ENCODE measurements at places on chromosomes 11 and 22.

DNA sequence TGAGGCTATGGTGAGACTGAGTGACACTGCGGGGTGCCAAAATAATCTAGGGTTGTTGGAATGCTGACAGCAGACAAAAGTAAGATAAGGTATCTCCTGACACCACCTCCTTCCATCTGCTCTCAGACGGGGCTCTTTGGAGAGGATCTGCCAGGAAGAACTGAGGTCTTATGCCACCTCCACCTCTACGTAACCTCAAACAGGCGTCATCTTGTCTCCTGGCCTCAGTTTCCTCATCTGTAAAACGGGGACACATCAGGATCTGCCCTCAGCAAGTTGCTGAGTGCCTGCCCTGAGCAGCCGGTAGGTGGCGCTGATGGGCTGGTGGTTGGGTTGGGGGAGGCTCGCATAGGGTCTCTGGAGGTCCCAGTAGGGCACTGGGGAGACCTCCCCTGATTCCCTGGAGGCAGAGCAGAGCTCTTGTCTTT is 1.7 kb upstream of the MYEOV start:
- DNase-seq = no peak

- DNase-seq = no peak
Observed at GRCh38 chr11:77617892-77618291, 19.7 kb downstream of the CLNS1A start.

DNA sequence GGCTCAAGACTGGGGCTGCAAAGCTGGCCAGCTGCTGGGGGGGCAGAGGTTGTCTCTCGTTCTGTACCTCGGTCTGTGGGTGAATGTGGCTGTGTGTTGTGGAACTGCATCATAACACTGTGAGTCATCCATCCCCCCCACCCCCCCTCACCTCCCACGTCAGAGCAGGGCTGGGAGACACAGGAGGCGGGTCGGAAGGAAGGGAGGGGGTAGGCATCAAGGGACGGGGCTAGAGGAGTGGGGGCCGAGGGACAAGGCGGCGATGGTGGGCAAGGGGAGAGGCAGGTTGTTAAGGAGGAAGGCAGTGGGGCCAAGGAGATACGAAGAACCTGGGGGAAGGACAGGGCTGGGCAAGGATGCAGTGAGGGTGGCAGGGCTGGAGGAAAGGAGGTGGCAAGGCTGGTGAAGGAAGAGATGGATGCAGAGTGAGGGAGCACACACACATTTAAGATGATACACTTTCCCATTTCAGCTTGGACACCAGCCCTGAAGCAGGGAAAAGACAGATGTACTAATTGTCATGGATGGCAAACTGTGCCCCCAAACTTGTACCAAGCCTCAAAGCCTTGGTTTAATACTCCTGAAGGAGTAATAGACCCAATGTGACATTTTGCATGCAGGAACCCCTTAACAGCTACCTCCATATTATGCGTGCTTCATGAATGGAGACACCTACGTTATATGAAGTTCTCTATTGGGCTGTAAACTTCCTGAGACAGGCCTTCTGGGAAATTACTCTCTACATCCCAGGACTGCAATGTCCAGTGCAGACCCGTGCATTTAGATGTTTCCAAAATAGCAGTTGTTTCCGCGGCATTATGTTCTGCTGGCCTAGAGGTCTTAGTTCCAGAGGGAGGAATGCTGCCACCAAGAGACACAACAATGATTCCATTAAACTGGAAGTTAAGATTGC is at the start of gene YPEL4:
Gene YPEL4 (minus strand): TSS at position 87 of the 913 bp plus-strand sequence. CDS start 2,805 bp downstream, outside the sequence.
- no peak for DNase-seq

GRCh38 chr11:64519541-64519940 is 71.5 kb upstream of the SLC22A12 start:
- no peak for DNase-seq

DNA sequence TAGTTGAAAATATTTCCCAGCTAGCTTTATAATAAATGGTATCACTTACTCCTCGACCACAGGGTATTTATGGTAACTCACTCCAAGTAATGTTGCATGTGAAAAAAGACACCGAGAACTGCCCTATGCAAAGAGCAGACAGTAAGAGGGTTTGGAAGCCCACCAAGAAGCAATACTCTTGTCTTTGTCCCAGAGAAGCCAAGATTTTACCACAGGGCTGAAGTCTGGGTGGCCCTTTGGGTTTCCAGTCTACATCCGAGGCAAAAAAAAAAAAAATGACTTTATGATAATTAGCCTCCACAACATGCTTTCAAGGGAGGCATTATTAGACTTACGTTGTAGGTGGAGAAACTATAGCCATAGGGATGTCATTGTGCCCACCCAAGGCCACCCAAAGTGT is 83.6 kb downstream of the CCDC34 start:
- DNase-seq = no peak

DNA sequence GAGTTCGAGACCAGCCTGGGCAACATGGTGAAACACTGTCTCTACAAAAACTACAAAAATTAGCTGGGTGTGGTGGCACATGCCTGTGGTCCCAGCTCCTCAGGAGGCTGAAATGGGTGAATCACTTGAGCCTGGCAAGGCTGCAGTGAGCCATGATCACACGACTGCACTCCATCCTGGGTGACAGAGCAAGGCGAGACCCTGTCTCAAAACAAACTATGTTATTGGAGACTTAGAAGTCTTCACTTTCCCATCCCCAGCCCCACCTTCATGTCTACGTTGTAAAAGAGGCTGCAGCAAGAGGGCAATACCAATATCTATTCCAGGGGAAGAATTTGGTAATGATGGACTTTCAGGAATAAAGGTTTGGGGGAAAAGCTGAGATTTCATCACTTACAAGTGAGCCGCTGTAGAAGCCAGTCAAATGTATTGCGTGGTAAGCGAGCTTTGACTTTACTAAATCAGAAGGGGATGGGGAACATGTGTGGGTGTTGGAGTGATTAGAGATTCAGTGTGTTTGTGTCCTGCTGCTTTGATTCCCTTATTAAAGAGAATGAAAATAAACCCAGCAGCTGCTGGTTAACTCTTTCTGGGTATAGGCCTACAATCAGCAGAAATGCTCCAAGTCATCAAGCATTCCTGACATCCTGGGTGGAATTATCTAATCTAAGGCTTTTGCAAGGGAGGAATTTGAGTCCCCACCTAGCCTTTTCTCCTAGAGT is 53.7 kb downstream of the UBASH3B start:
- no peak for DNase-seq

DNA sequence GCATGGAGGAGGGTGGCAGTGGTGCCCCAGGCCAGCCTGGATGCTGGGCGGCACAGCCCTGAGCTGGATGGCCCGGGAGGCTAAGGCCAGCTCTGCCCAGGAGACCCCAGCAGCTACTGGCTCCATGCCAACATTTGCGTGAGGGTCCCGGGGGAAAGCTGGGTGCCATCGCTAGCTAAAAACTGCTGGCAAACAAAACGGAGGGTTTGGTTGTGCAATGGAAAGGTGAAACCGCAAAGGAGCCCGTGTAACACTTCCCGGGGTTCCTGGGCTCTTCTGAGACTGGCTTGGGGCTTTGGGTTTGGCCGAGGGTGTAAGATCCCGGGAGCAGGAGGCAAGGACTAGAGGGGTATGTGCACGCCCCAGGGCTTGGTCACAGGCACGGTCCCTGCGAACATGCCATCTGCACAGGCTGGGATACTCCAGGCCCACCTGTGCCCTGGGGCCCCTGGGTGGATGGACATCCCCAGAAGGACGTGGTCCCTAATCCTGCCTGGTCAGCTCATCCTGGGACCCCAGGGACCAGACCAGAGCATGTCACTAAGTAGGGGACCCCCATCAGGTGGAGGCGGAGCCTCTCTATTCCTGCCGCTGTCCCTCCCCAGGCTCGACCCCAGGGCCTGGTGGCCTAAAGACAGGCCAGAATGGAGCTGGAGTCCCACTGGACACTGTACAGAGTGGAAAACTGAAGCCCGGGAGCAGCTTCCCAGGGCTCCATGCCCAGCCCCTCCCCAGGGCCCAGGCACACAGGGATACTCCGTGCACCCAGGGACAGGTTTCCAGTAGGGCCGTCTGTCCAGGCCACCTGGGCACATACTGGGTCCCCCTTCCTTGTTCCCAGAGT is 44.6 kb downstream of the IGF2 start:
- no peak for DNase-seq

DNA sequence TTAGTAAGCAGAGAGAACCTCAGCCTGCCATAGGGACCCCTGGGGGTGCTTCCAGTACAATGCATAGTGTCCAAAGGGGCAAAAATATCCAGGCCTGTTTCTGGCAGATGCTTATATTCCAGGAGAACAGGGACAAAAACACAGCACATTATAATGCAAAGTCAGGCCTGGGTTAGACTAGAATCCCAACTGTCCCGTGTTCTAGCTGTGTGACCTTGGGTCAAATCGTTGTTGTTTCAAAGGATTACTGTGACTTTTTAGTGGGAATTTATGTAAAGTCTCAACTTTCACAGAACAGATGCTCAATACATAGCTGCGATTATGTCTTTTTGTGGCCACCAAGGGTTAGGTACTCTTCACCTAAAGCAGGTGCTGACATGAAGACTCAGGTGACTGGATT is 86.0 kb downstream of the USP35 start:
- no peak for DNase-seq

- no peak for DNase-seq
Observed at GRCh38 chr11:122850076-122850631, 11.9 kb downstream of the CRTAM start.

- no peak for DNase-seq
Observed at GRCh38 chr11:19694796-19695345, 17.8 kb upstream of the NAV2 start.

- DNase-seq = no peak
Observed at GRCh38 chr11:18632841-18633240, 1.3 kb downstream of the SPTY2D1 start.

- no peak for DNase-seq
Observed at GRCh38 chr11:76102802-76103201, 103.5 kb downstream of the WNT11 start.

- DNase-seq = no peak
Observed at GRCh38 chr22:20852503-20852902, 6.1 kb downstream of the PI4KA start.

DNA sequence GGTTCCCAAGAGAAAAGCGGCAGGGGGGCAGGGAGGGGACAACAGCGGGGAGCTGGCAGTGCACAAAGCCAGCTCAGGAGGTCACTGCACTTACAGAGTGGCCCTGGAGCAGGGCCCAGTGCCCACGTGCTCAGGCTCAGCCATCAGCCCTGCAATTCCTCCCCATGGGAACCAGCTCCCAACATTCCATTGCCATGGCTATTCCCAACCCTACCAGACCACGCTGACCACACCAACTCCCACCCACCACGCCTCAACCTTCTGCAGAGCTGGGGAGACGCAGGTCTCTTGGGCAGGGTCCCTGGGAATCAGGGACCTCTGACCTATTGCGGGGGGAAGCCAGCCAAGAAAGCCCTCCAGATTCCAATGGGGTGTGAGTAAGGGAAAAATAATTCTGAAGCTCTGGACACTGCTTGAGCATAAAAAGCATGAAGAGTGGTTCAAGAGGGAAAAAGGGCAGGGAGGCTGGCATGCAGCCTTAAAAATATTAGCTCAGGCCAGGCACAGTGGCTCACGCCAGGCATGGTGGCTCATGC is 38.3 kb upstream of the TFIP11 start:
- DNase-seq = no peak

- no peak for DNase-seq
Observed at GRCh38 chr22:44686873-44687600, 15.0 kb upstream of the PRR5 start.

DNA sequence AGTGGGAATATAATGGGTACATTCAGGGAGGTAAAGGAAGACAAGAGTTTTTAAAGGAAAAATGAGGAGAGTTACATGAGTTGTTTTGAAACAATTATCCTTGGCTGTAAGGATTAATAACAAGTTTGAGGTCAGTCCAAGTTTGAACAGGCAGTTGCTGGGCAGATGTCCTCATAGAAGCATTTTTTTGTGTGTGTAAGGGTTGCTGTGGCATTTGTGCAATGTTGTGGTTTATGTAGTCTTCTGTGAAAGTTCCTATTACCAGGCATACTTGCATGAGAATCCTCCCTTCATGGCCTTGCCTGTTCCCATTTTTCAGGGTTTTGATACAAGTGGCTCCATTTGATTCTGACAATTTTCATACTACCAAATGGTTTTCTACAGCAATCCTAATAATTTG is 400.2 kb downstream of the KCNA4 start:
- no peak for DNase-seq

DNA sequence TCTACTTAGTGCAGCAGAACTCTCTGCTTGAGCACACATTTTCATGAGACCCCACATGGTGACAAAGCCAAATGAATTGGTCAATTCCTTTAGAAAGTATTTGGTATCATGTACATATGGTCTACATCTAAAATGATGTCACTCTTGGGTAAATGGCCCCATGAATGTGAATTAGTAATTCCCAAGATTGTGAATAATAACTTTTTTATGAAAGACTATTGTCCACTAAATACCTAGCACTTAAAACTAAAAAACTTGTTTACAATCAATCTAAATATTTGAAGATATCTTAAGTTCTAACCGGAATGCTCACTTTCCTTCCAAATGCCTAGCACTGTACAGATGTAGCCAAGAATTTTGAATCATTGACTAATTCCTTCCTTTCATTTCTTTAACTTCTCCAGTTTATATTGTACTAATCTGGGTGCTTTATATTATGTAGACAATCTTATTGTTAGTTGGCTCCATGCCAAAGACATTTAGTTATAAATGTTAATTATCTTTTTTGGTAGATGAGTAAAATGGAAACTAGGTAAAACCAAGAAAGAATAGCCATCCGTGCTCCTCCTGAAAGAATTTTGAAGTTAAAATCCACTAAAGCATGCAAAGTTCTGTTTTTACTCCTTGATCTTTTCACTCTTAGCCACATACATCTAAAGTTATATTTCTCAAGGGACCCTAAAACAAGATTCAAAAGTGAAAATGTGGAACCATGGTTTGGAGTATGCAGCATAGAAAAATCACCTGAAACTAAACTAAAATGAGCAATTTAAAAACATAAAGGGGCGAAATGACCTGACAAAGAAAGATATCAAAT is 145.0 kb upstream of the ARHGAP20 start:
- no peak for DNase-seq

DNA sequence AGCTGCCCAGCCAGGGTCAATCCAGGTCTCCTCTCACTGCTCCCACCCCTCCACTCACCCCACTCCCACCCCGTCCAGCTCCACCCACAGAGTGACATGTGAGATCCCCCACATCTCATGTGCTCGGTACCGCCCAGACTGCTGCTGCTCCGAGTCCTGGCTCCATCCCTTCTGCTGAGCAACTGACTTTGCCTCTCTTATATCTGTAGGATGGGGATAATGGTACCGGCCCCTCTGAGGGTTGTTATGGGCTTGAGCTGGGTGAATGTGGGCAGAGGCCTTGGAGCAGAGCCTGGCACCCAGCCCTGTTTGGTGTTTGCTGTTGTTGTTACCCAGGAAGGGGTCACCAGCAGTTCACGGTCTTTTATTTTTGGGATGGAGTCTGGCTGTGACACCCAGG is 77.0 kb downstream of the ST3GAL4 start:
- DNase-seq = no peak

GRCh38 chr11:108135845-108136544 is 14.6 kb downstream of the ACAT1 start:
- DNase-seq = no peak
